ENCODE measurements at places on chromosomes 3 and 15.

DNA sequence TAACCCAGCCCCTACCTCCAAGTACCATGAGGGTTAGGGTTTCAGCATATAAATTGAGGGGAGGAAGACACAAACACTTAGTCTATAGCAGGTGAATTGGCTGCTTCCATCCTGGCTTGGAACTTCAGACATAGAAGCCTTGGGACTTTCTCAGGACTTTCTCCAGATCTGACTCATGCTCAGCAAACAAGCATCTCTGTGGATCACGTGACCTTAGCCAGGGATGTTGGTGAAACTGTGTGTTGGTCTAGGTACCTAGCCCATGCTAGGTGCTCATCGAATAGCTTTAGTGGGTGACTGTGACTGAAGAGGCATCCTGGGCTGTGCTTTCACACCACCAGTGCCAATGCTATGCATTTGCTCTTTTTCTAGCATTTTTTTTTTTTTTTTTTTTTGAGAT is 58.9 kb downstream of the CD47 start:
- DNase-seq: no peak

DNA sequence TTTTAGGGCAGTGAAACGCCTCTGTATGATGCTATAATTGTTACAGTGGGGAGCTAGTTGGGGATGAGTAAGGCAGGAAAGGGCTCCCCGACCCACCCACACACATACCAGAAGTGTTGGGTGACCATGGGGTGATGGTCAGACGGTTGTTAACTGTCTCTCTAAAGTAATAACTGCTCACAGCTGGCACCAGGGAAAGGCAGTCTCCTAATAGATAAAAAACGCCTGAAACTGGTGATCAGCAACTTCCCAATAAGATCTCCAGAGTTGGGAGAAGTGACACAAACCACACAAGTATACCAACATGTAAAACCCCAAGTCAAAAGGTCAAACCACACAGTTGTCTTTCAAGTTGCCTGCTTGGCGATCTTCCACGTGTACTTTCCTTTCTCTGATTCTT is 346.5 kb upstream of the CNTN4 start:
- DNase-seq: no peak

DNA sequence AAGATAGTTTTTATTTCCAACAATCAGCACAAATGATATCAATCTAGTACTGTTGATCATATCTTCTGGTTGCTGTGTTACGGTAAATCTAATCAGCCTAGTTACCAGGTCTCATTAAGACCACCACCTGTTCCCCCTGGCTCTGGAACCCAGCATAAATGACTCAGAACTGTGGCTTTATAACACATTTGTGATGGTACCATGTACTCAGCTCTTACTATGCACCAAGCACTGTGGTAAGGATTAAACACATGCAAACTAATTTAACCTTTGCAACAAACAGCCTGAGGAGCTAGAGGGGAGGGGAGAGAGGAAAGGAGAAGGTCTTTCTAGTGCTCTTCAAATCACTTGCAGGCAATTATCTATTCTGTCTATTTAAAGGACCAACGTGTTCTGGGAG is 173.9 kb upstream of the LMCD1 start:
- no peak for DNase-seq

- no peak for DNase-seq
These were observed 101.1 kb upstream of the THRB start for GRCh38 chr3:24595796-24596195.

DNA sequence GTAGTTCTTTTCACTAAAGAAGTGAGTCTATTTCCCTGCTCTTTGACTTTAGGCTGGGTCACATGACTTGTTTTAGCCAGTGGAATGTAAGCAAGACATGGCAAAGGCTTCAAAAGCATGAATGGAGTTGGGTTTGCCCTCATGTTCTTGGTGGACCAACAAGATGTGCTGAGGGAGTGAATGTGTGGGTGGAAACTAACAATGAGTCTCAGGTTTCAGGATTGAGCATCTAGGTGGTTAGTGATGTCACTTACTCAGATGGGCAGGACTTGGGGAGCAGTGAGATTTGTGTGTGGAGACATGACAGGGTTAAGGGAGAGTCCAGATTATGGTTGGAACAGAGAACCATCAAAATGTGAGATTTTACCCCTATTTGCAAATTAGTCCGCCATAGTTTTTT is 181.4 kb upstream of the UBE2E1 start:
- no peak for DNase-seq

- no peak for DNase-seq
These were observed 963 bp upstream of the NTRK3 start for GRCh38 chr15:88257311-88258092.

GRCh38 chr15:42549032-42549491 is 424 bp downstream of the HAUS2 start:
- DNase-seq: no peak

GRCh38 chr3:66667263-66667662 is 166.4 kb upstream of the LRIG1 start:
- DNase-seq: no peak

DNA sequence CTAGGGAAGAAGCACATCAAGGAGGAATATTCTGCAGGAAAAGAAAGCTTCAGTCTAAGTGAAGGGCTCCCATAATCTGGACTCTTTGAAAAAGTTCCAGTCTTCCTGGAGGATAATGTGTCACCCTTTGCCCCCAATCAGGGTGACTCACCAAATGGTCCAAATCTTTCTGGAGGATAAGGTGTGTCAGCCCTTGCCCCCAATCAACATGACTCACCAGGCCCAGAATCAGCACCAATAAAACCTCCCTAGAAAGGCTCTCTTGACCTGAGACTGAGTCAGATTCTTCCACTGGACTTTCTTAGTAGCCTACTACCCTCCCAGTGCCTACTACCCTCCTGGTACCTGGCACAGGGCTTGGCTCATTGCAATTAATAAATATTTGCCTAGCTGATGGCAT is 9.5 kb upstream of the ARL14 start:
- DNase-seq: no peak

GRCh38 chr15:95799286-95800200 is 531.0 kb upstream of the NR2F2 start:
- no peak for DNase-seq

- no peak for DNase-seq
These were observed 2.1 kb downstream of the TRA2B start for GRCh38 chr3:185935465-185936272.

GRCh38 chr15:36603987-36604386 is 24.6 kb downstream of the CDIN1 start:
- DNase-seq: no peak

DNA sequence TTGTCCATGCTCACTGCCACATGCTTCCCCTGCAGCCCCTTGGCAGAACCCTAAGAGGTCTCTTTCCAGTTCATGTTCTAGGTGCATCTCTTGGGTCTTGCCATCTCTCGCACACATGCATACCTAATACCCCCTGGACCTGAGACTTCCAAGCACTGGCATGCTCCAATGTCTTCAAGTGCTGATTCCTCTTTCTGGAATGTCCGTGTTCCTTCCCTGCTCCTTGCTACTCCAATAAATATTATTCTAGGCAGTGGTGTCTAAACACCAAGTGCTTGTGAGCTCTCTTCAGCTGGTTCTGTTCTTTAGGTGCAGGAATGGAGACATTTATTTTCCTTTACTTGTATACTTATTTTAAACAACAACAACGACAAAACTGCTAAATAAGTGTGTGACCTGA is 370.1 kb downstream of the LPP start:
- no peak for DNase-seq

- DNase-seq: no peak
These were observed 104.4 kb upstream of the MCTP2 start for GRCh38 chr15:94127006-94127405.

- no peak for DNase-seq
These were observed 35.9 kb downstream of the CEMIP start for GRCh38 chr15:80815106-80815505.

DNA sequence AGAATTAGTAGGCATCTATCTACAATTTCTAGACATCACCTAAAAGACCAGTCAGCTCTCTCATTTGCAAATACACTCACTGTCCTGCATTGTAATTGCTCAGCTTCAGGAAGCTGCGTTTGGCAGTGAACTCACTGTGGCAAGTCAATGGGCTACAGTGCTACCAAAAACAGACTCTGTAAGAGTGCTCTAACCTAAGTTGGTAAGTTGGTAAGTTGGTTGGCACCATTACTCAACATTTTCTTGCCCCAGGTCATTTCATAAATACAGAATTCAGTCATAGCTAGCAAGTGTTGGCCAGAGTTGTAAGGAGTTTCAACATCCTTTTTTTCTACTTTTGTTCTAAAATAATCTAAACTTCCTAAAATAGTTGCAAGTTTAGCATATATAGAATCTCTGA is 466.3 kb downstream of the NAALADL2 start:
- no peak for DNase-seq

DNA sequence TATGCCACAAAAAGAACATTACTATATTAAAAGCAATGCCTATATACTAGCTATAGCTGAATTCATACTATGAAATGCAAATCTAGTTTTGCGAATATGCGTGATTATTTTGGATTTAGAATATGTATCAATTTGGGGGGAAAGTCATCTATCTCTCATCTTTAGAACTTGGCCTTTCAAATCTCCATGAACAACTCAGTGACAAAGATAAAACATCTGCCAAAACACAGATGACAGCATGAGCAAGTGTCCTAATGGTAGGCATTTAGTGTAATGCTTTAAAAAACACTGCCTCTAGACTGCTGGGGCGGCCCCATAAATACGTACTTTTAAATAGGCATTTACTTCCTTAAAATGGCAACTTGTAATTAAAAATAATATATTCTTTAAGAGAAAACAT is 2.7 kb downstream of the CD47 start:
- DNase-seq: no peak

GRCh38 chr3:124119056-124119716 is 127.3 kb upstream of the ROPN1 start:
- DNase-seq: no peak

DNA sequence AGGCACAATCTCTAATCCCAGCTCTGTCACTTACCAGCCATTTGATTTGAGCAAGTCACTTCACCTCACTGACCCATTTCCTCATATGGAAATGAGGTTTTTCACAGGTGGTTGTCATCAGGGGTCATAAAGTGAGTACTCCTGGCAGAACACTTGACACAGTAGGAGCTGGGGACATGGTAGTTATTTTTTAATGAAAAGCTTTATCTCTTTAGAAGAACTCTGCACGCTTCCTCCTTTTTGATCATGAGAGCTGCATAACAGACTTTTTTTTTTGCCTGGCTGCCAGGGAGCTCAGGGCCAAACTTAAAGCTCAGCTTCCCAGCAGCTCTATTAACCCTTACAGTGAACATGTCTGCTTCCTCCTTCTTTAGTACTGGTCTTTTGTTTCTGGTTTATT is 8.4 kb downstream of the VWA5B2 start:
- DNase-seq: no peak

DNA sequence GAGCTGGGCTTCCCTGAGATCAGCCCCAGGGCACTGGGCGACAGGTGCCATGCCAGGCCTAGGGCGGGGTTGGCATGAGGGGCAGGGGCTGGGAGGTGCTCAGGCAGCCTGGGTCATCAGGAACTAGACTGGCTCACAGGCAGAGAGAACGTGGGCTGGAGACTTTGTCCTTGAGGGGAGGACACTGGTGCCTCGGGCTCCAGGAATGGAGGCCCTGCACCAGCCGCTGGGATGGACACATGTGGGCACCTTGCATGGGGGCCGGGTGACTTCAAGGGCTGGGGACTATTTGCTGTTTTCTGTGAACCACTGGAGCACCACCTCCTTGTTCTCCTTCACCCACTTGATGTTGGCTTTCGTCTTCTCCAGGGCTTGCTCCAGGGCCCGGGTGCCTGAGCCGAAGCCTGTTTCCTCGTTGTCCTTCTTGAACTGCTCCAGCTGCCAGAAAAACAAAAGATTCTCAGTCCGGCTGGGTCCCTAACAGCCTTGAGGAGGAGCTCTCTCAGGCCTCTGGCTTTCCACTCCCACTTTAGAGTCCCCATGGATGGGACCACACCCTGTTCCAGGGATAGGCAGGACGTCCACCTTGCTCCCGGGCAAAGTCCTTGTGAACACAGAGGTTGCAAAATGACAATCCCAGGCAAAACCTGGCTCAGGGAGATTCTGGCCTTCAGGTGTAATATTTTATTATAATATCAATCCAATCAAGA is 9.1 kb downstream of the MESP2 start:
- DNase-seq: no peak

- DNase-seq: no peak
These were observed 69.4 kb downstream of the ARNT2 start for GRCh38 chr15:80473286-80474223.

GRCh38 chr3:50405249-50405648 is 45.9 kb upstream of the TMEM115 start:
- DNase-seq: no peak

DNA sequence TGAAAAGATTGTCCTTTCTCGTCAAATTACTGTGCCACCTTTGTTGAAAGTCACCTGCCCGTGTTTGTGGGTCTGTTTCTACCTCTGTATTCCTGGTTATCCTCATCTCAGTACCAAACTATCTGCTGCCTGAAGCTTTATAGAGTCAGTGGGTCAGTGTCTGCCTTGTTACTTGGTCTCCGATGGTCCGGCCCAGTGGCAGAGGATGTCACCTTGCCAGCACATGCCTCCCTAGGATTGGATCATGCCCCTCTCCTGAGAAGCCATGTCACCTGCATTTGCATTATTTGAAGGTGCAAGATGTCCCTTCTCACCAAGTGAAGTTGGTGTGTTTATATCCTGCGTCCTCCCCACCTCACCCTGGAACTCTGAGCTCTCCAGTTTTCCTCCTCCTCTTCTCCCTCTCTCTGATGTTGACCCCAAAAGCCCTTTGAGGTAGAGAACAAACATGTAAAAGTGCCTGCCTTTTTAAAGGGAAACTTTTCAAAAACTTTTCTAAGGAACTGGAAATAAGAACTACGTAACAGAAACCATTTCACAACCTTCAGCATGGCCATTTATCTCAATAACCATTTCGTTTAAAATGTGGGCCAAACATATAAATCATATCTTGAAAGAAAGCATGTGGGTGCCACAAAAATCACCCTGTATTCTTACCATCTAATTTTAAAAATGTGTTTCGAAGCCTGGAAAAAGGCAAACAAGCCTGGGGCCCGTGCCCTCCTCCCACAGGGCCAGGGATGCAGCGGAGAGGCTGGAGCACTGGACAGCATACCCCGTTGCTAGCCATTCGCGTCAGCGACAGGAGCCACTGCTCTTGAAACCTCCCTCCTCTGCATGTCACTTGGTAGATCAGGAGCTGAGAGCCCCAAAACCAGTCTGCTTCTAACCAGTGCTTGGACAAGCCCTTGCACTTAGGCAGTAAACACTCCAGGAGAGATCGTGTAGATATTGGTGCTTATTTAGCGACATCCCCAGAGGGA is 102.1 kb downstream of the VGLL4 start:
- DNase-seq: no peak

DNA sequence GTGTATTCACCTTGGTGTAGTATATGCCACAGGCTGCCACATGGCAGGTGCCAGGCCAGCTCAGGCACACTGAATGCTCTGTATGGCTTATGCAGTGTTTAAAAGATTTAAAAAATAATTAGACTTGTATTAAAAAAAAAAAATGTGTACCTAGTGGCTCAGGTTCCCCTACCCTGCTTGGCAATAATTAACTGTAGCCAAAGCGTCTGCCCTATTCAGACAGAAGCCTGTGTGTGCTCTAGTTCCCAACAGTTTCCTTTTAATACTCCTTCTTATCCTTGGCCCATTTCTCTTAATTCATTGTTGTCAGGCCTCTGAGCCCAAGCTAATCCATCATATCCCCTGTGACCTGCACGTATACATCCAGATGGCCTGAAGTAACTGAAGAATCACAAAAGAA is 752.2 kb upstream of the CFAP20DC start:
- no peak for DNase-seq
